ENCODE measurements at places on chromosomes 3 and 15.

GRCh38 chr15:55267401-55268175 is 22.0 kb downstream of the RAB27A start:
- DNase-seq, result peak; percentile 73

- DNase-seq, result no peak
Observed at GRCh38 chr3:185813205-185813604, 11.6 kb downstream of the IGF2BP2 start.

- DNase-seq, result peak; percentile 39
Observed at GRCh38 chr3:59451800-59452746, 402.2 kb upstream of the CFAP20DC start.

DNA sequence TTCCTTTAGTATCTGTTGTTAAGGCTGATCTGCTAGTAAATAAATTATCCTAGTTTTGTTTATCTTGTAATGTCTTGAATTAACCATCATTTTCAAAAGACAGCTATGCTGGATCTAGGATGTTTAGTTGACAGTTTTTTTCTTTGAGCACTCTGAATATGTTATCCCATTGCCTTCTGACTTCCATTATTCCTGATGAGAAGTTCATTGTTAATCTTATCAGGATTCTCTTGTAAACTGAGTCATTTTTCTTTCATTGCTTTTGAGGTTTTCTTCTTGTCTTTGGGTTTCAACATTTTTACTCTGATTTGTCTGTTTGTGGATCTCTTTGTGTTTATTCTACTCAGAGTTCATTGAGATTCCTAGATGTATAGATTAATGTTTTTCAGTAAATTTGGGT is 157.7 kb downstream of the WNT7A start:
- no peak for DNase-seq

GRCh38 chr15:67127331-67127664 is 61.9 kb downstream of the SMAD3 start:
- no peak for DNase-seq

- DNase-seq, result peak; percentile 51
Observed at GRCh38 chr3:30199096-30199759, 407.2 kb upstream of the TGFBR2 start.

- DNase-seq, result no peak
Observed at GRCh38 chr15:64800476-64800875, 25.0 kb downstream of the PIF1 start.

- peak; percentile 77 for DNase-seq
Observed at GRCh38 chr3:17233398-17233800, 348.6 kb downstream of the PLCL2 start.

DNA sequence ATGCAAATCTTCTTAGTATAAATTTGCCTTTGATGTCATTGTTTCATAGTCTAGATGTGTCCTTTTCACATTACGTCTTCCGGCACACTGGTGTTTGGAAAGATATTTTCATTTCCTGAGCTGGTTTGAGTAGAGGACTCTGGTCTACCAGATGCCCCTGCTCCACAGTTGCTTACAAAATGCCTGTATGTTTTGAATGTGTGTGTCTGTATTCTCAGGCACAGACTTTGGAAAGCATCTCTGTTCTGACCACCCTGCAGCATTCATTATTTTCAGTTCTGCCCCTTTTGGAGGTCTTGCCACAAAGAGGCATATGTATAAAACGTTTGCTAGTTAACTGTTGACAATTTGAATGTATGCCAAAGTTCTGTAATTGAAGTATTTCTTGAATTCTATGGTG is 236.0 kb upstream of the GOLIM4 start:
- no peak for DNase-seq

GRCh38 chr3:58519668-58520402 is 17.2 kb downstream of the ACOX2 start:
- DNase-seq, result no peak

DNA sequence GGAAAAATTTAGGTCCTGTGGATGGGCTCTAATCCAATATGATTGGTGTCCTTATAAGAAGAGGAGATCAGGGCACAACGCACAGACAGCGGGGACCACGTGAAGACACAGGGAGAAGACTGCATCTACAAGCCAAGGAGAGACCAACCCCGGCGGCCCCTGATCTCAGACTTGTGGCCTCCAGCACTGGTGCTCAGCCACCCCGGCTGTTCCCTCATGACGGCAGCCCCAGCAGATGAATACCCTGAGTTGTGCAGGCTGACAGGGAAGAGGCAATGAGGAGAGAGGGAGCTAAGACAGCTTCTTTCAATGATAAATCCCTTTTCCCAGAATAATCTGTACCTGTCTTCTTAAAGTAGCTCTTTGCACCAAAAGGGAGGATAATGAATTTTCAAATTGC is 33.3 kb upstream of the CGNL1 start:
- no peak for DNase-seq

DNA sequence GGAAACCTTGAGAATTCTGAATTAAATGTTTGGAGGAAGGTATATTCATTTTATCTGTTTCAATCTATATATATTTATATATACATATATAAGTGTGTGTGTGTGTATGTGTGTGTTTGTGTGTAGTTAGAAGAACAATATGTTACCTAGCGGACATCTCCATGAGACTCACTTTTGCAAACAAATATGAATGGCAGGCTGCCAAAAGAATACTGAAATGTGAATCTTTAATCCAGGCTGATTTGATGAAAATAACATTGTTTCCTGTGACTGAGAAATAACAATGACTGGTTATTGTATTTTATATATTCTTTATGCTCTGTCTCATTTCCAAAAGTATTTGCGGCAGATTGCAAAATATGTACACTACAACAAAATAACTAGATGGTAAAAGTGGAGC is 255.5 kb upstream of the TGFBR2 start:
- no peak for DNase-seq

GRCh38 chr3:153599685-153600084 is 437.7 kb downstream of the RAP2B start:
- no peak for DNase-seq

GRCh38 chr15:29472901-29473445 is 203.4 kb upstream of the NSMCE3 start:
- no peak for DNase-seq

GRCh38 chr3:110318108-110318507 is 753.5 kb upstream of the NECTIN3 start:
- DNase-seq, result no peak

DNA sequence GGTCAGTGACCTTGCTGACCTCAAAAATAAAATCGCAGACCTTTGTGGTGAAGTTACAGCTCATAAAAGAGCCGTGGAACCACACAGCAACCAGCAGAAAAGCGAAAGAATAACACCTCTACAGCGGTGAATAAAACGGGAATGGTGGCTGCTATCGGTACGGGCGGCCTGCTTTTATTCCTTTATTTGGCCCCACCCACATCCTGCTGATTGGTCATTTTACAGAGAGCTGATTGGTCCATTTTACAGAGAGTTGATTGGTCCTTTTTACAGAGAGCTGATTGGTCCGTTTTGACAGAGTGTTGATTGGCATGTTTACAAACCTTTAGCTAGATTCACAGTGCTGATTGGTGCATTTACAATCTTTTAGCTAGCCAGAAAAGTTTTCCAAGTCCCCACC is 80.7 kb upstream of the ATP10A start:
- no peak for DNase-seq

GRCh38 chr3:120841264-120841663 is 66.7 kb upstream of the STXBP5L start:
- no peak for DNase-seq

DNA sequence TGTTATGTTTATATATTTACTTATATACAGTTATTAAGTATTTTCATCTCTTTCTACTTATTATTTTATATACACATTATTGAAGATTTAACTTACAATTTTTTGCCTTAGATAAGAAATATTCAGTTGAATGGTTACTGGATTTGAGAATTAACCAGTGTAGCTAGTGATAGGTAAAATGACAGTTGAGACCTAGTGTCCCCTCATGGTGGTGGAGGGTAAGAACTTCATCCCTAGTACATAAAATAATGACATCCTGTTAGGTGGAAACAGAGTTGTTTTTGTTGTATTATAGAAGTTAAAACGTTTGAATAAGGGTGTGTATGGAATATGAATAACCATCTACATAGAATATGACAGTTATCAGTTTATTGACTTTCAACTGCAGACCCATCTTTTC is 1152.4 kb upstream of the ALCAM start:
- DNase-seq, result no peak

- no peak for DNase-seq
Observed at GRCh38 chr15:67121644-67122605, 56.5 kb downstream of the SMAD3 start.

DNA sequence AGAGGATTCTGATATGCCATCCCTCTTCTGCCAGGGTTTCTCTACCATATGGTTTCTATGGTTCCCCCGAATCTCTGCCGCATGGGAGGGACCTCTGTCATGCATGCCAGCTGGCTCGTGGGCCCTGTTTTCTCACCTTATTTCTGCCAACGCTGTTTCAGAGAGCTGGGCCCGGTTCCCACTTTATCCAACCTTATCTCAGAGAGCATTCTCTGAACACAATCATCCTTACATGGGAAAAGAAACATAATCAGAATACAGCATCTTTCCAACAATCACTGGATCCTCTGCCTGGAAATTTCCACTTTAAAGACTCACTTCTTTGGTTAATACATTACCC is 234.5 kb upstream of the ZBTB20 start:
- no peak for DNase-seq

DNA sequence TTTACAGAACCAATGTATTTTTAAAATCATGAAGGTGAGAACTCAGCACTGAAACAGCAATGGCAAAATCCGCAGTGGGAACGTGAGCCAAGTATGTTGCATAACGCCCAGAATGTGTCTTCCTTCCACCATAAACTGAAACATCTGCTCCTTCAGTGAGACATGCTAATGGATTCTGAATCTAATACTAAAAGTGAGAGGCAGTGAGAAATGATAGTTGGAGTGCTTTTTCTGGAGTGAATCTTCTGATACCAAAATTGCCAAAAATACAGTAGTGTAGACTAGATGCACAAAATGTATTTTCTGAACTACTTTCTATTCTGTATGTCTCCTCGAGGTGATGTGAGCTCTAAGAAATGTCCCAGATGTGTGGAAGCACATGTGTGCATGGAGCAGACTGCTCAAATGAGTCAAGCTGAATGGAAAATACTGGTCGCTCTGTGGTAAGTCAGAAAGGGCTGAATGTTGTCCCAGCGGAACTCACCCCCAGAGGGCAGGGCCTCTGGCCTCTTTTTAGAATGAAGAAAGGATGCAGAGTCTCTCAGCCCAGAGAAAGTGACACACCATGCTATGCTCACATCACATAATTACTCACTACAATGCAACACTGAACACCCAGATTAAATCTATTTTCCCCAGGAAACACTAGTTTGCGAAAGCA is 73.0 kb downstream of the ATP10A start:
- no peak for DNase-seq

GRCh38 chr15:57994221-57995049 is 71.1 kb downstream of the ALDH1A2 start:
- DNase-seq, result no peak

DNA sequence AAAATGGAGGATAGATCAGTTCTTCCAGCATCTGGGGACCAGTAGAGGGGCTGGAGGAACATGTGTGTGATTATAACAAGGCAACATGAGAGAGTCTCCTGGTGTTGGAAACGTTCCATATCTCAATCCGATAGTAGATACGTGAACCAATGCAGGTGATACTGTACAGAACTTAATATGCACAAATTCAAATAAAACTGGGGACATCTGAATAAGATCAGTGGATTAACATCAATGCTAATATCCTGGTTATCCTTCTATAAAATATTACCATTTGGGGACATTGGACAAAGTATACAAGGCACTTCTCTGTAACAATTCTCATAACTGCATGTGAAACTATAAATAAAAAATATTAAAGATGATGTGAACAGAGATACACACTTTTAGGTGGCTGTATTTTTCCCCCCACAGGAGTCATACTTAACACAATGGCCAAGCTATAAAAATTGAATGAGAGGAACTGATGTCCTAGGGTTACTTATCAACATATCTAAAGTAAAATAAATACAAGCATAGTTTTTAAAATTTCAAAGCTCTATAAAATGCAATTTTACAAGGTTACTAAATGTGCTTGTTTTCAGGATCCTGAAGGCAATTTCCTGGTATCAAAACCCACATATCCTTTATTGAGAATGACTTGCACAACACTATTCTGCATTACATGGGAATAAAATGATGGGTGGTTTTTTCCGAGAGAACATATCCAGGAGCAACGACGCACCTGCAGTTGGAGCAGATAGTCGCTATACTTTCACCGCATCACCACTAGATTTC is 31.1 kb upstream of the TJP1 start:
- no peak for DNase-seq

GRCh38 chr3:51471775-51472652 is 27.8 kb downstream of the DCAF1 start:
- DNase-seq, result no peak

DNA sequence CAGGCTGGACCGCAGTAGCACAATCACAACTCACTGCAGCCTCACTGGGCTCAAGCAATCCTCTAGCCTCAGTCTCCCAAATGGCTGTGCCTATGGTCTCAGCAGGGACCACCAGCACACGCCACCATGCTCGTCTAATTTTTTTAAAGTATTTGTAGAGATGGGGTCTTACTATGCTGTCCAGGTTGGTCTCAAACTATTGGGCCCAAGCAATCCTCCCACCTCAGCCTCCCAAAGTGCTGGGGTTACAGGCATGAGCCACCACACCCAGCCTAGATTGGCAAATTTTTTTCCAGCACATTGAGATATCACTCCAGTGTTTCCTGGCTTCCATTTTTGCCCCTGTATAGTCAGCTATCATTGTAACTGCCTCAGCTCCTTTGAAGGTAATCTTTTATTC is 18.3 kb downstream of the TBC1D5 start:
- no peak for DNase-seq

DNA sequence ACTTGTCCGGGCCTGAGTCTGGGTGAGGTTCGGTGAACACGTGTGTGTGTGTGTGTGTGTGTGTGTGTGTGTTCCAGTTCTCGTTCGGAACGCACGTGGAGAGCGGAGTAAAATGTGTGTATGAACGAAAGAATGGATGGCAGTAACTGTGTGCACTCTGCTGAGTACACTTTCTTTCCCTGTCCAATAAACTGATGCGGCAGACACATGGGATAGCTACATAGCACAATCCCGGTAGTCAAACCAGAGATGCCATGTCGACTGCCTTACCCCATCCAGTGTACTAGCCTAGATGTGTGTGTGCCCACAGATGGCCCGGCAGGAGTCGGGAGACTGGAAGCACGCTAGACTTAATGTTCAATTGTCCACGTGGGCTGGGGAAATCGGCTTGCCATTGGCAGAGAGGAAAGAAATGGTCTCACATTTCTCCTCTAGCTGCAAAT is 507 bp upstream of the GOLIM4 start:
- no peak for DNase-seq

- no peak for DNase-seq
Observed at GRCh38 chr3:182637350-182638110, 155.8 kb upstream of the ATP11B start.

- no peak for DNase-seq
Observed at GRCh38 chr15:41659855-41660234, 360 bp upstream of the MGA start.

GRCh38 chr3:98884675-98885371 is 16.7 kb downstream of the DCBLD2 start:
- DNase-seq, result no peak
